ENCODE measurements at places on chromosomes 1 and 21. TPM values are rescaled to one million over a fixed set of nuclear protein-coding genes. Genes with fewer than 3 reads are reported as not detected.

Gene CNKSR1
- 6.4 TPM for total RNA-seq

Gene HSPB7
- 0.35 TPM for total RNA-seq

Gene CNN3
- total RNA-seq = 636 TPM

Gene PAFAH2
- 18.5 TPM for total RNA-seq

Gene CD53
- not detected for total RNA-seq

Gene CEP85
- total RNA-seq = 9.4 TPM

Gene LAD1
- 68.6 TPM for total RNA-seq

Gene SHISAL2A
- total RNA-seq = not detected

Gene RNU1-2
- under 0.01 TPM for total RNA-seq

Gene EPHA10
- 0.05 TPM for total RNA-seq

Gene NLRP3
- 9.9 TPM for total RNA-seq

Gene S100A2
- total RNA-seq = 392 TPM

Gene KLF17
- not detected for total RNA-seq

Gene HSD3B2
- not detected for total RNA-seq

Gene HUNK
- 1.8 TPM for total RNA-seq

Gene OR2T2
- not detected for total RNA-seq

Gene THEMIS2
- 9.3 TPM for total RNA-seq

Gene SELP
- not detected for total RNA-seq

Gene CXADR
- 49.0 TPM for total RNA-seq

Gene KCNE2
- total RNA-seq = not detected

Gene DPM3
- total RNA-seq = 12.7 TPM

Gene LIPI
- total RNA-seq = not detected

Gene RGS8
- not detected for total RNA-seq

Gene F13B
- total RNA-seq = not detected

Gene B4GALT3
- 25.5 TPM for total RNA-seq

Gene NTNG1
- 32.8 TPM for total RNA-seq

Gene OR2L13
- not detected for total RNA-seq

Gene BCL2L15
- 8.5 TPM for total RNA-seq

Gene C1QA
- not detected for total RNA-seq

Gene TIE1
- total RNA-seq = 0.94 TPM

Gene HRNR
- total RNA-seq = under 0.01 TPM

Gene RAP1GAP
- 23.5 TPM for total RNA-seq

Gene NR1I3
- not detected for total RNA-seq

Gene RAB7B
- total RNA-seq = 1.1 TPM

Gene HES5
- total RNA-seq = not detected

Gene HES3
- total RNA-seq = not detected

Gene INKA2
- total RNA-seq = 4.7 TPM

Gene KRTAP13-4
- not detected for total RNA-seq

Gene NPR1
- total RNA-seq = 39.5 TPM

Gene ANKRD65
- total RNA-seq = 0.10 TPM

Gene S100A7
- total RNA-seq = not detected

Gene IGSF5
- total RNA-seq = not detected

Gene SWT1
- 3.8 TPM for total RNA-seq

Gene DNM3
- total RNA-seq = 1.2 TPM

Gene CHTOP
- total RNA-seq = 41.0 TPM

Gene CLCA4
- not detected for total RNA-seq

Gene SLC44A5
- 1.7 TPM for total RNA-seq

Gene MACF1
- 305 TPM for total RNA-seq

Gene DYNLT4
- total RNA-seq = 1.7 TPM

Gene TLCD4
- total RNA-seq = 9.5 TPM

Gene PDC
- total RNA-seq = not detected

Gene ZNF697
- 6.4 TPM for total RNA-seq

Gene HAO2
- total RNA-seq = not detected

Gene CFAP74
- not detected for total RNA-seq

Gene HTR6
- not detected for total RNA-seq

Gene C1QTNF12
- total RNA-seq = not detected

Gene USP16
- 36.6 TPM for total RNA-seq

Gene CELA2A
- total RNA-seq = not detected

Data from renal cortical epithelial cell (primary cell).